ENCODE measurements at places on chromosomes 2 and 18. TPM values are rescaled to one million over a fixed set of nuclear protein-coding genes. Genes with fewer than 3 reads are reported as not detected.

RAPGEF4 gene
- polyA plus RNA-seq: 1.7 TPM

RALBP1 gene
- polyA plus RNA-seq: 31.6 TPM

POTEC gene
- polyA plus RNA-seq: not detected

SCYGR3 gene
- polyA plus RNA-seq: not detected

NAT8 gene
- not detected for polyA plus RNA-seq

EGR4 gene
- not detected for polyA plus RNA-seq

ICA1L gene
- polyA plus RNA-seq: 1.8 TPM

SERPINB2 gene
- 32.1 TPM for polyA plus RNA-seq

PLGLB1 gene
- polyA plus RNA-seq: 0.19 TPM

GRP gene
- not detected for polyA plus RNA-seq

GKN1 gene
- polyA plus RNA-seq: not detected

TBR1 gene
- polyA plus RNA-seq: 0.06 TPM

CNTNAP5 gene
- polyA plus RNA-seq: not detected

GALR1 gene
- polyA plus RNA-seq: not detected

RAB6D gene
- polyA plus RNA-seq: not detected

GALNT14 gene
- polyA plus RNA-seq: not detected

MAPK4 gene
- not detected for polyA plus RNA-seq

BARD1 gene
- polyA plus RNA-seq: 3.1 TPM
